ENCODE measurements at places on chromosomes 11 and 22.

DNA sequence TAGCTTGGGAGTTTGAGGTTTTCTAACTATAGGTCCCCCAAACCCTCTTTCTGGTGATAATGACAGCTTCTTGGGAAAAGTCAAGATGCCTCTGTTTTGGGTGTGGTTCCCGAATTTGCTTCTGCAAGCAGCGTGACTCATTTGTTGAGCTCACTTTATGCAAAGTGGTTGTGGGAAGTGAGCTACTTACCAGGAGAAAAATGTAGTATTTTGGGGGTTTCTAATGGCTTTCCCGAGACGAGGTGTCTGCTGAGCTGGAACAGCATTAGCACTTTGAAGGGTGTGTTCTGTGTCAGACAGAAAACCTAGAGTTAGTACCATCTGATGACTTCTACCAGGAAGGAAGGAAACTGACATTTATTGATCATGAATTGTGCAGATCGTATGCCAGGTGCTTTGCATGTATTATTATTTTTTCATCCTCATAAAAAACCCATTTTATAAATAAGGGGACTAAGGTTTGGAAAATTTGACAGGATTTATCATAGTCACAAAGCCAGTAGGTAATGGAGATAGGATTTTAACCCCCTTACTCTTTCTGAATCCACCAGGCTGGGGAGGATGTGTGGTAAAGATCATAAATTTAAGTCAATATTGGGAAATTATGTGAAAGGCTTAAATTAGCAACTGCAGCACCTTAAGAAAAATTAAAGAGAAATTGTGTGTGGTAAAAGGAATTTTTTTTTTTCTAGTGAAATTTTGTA, 108.8 kb upstream of the CD44 start:
- no peak for DNase-seq

GRCh38 chr22:30296324-30296723, 7.0 kb upstream of the CASTOR1 start:
- no peak for DNase-seq

- no peak for DNase-seq
Measured at GRCh38 chr22:19065298-19065859, 56.8 kb downstream of the DGCR2 start.

DNA sequence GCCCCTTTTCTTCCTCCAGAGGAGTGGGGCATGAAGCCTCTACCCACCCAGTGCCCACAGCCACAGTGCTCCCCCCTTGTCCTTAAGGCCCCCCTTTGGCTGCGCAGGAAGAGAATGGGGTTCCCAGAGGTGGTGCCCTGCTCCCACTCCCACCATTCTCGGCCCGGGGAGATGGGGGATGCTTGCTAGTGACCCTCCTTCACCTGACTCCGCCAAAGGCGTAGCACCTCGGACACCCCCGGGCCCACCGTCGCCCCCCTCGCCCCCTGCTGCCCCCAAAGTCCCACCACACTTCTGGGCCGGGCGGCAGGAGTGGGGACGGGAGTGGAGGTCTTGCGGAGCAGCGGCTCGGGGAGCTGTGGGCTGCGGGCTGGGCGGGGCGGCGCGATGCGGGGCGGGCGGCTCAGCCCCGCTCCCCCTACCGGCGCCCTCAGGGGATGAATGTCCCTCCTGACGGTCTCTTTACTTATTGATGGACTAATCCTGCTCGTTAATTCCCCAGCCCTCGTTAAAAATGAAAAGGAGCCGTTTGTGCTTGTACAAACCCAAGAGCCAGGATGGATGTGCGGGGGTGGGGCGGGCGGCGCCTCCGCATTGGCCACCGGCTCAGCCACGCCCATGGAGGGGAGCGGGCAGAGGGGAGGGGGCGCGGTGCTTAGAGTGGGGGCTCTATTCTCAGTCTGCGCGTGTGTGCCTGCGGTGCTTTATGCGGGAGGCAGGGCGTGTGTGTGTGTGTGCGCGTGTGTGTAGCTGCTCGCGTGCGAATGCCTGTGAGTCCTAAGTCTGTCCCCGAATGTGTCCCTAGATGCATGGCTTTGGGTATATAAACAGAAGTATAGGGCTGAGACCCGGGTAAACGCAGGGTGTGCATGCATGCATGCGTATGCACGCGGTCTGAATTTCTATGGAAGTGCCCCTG, 25.6 kb downstream of the SYT7 start:
- no peak for DNase-seq

GRCh38 chr11:1843098-1843473, 4.3 kb downstream of the TNNI2 start:
- DNase-seq, result no peak

DNA sequence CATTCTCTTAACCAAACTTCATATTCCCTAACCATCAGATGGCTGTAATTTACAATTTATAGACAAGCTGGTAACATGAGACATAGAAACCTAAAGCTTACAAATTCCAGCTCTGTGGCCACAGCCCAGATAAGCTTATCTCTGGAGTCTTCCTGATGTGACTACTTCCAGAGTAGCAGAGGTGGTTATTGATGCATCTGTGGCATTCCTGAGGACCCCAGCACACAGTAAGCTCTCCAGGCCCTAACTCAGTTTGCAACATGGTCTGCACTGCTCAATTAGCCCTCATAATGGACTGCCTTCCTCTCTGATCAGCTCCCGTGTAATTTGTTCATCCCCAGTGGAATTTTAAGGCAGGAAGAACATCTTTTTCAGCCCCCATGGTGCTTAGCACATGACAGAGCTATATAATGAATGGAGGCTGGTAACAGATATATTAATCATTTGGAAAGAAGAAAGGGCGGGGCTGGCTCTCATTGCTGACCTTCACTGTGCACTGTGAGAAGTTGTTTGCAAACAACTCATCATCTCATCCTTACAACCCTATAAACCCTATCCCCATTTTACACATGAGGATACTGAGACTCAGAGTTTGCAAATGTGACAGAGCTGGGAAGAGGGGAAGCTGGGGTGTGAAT, 30.1 kb upstream of the KCNJ11 start:
- DNase-seq, result no peak

DNA sequence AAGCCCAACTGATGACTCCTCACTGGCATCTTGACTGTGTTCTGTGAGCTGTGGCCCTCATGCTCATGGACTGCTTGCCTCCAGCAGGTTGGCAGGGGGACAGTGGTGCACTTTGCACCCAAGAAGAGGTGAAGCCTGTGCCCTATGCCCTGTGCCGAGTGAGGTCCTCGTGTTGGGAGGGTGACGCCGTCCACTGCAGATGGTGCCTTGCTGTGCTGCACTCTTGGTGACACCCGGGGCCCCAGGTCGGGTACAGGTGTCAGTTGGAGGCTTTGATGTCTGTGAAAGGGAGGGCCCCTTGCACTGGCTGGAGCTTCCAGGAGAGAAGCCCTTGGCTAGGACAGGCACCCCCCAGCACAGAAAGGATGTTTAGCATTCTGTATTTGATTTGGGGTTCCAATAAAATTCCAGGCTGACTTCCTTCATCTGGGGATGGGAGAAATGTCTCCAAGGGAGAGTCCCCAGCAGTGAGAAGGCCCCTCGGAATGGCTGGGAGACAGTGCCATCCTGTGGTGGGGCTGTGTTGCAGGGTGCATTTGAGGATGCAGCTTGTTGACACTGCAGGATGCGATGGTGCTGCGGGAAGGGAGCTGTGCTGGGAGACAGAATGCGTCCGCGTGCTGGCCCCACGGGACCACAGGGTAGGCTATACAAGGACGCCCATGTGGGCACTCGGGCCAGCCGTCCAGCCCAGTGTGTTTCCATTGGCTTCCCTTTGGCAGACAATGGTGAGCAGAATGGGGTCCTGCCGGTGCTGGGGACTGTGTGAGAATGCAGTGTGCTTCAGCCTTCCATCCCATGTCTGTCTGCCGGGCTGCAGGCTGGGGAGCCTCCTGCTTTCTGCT, 2.5 kb upstream of the ZDHHC8 start:
- DNase-seq, result peak; percentile 74

GRCh38 chr22:24554313-24555164, at the start of gene GUCD1:
Gene GUCD1 (minus strand): TSS chr22:24555138. CDS start chr22:24554991, 147 bp downstream.
- peak; percentile 69 for DNase-seq

Data from activated CD8-positive, alpha-beta memory T cell treated with anti-CD3 and anti-CD28 coated beads, Interleukin-2, amount 50 U/mL, for 48 hours (primary cell).